ENCODE measurements at places on chromosomes 6 and 20.

GRCh38 chr20:48823960-48824498, 3.8 kb downstream of the PREX1 start:
- peak; percentile 84 for DNase-seq
- peak overlapping the region; percentile 98 for H3K27ac ChIP-seq
- H3K4me1 ChIP-seq, result peaks cover 67% of the 10 kb centered on the region
- H3K4me3 ChIP-seq, result peak overlapping the region; percentile 85

- no peaks in the 10 kb centered on the region for H3K36me3 ChIP-seq
- no peak overlapping the region for H3K4me3 ChIP-seq
- no peak for DNase-seq
- no peak overlapping the region for H3K27ac ChIP-seq
- no peaks in the 10 kb centered on the region for H3K27me3 ChIP-seq
Observed at GRCh38 chr6:89133981-89134380, 11.9 kb upstream of the PM20D2 start.

- no peak for DNase-seq
- no peak overlapping the region for H3K4me3 ChIP-seq
- peaks cover 8% of the 10 kb centered on the region for H3K27me3 ChIP-seq
- H3K27ac ChIP-seq, result no peak overlapping the region
Observed at GRCh38 chr20:10077886-10078285, 43.1 kb downstream of the ANKEF1 start.

DNA sequence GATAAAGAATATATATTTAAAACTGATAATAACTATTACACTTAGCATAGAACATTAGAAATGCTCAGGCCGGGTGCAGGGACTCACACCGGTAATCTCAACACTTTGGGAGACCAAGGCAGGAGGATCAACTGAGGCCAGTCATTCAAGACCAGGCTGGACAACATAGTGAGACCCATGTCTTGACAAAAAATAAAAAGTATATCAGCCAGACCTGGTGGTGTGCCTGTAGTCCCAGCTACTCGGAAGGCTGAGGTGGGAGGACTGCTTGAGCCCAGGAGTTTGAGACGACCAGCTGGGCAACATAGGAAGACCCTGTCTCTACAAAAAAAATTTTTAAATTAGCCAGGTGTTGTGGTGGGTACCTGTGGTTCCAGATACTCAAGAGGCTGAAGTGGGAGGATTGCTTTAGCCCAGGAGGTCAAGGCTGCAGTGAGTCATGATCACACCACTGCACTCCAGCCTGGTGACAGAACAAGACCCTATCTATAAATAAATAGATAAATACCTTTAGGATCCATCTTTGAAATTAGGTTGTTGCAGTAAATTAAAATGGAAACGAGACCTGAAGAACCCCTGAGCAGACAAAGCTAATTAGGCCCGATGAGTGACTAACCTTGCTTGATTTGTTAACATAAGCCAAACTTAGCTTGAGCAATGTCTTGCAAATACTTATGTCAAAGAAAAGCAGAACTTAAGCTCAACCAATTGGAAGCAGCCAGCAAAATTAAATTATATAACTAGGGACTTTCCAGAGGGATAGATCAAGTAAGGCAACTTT, 75.8 kb upstream of the E2F3 start:
- no peaks in the 10 kb centered on the region for H3K4me1 ChIP-seq
- no peak overlapping the region for H3K27ac ChIP-seq
- no peak overlapping the region for H3K4me3 ChIP-seq
- DNase-seq, result no peak

GRCh38 chr6:34468378-34468892, 2.6 kb downstream of the PACSIN1 start:
- no peak for DNase-seq
- no peak overlapping the region for H3K27ac ChIP-seq
- no peaks in the 10 kb centered on the region for H3K36me3 ChIP-seq
- H3K27me3 ChIP-seq, result peaks cover 16% of the 10 kb centered on the region

- peaks cover 11% of the 10 kb centered on the region for H3K4me1 ChIP-seq
- H3K4me3 ChIP-seq, result no peak overlapping the region
- DNase-seq, result no peak
- H3K27ac ChIP-seq, result no peak overlapping the region
- H3K27me3 ChIP-seq, result peaks cover 21% of the 10 kb centered on the region
Observed at GRCh38 chr6:6497976-6498375, 90.5 kb upstream of the LY86 start.

DNA sequence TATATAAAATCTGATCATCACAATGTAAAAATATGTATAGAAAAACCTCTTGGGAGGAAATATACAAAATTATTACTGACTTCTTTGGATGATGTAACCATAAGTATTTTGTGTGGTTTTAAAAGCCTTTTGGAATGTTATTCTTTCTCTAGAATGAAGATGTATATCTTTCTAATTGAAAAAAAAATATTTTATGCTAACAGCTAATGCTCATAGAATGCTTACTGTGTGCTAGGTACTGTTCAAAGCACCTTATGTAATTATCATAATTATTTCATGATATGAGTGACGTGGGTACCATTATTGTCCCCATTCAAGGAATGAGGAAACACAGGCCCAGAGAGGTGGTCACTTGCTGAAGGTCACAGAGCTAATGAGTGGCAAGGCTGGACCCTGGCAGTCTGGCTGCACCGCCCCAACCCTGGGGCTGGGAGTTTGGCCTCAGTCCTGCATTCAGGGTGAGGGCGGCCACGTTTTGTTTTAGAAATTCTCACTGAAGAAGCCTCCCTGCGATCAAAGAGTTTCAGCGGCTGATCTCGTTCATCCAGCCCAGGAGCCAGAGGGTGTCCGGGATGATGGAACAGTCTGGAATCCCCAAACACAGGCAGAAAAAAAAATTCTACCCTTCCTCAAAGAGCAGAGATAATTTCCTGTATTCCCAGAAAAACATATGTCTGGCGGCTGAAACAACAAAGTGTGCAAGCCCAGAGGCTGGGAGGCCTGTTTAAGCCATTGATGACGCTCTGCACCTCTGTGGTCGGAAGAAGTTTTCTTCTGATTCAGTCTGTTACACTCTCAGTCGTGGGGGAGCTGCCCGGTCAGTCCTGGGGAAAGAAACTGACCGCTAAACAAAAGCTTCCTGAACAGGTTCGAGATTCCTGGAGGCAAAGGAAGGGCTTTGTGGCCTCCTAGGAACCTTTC, 37.3 kb downstream of the TFEB start:
- peaks cover 33% of the 10 kb centered on the region for H3K4me1 ChIP-seq
- H3K27ac ChIP-seq, result peak overlapping the region; percentile 58
- DNase-seq, result no peak

DNA sequence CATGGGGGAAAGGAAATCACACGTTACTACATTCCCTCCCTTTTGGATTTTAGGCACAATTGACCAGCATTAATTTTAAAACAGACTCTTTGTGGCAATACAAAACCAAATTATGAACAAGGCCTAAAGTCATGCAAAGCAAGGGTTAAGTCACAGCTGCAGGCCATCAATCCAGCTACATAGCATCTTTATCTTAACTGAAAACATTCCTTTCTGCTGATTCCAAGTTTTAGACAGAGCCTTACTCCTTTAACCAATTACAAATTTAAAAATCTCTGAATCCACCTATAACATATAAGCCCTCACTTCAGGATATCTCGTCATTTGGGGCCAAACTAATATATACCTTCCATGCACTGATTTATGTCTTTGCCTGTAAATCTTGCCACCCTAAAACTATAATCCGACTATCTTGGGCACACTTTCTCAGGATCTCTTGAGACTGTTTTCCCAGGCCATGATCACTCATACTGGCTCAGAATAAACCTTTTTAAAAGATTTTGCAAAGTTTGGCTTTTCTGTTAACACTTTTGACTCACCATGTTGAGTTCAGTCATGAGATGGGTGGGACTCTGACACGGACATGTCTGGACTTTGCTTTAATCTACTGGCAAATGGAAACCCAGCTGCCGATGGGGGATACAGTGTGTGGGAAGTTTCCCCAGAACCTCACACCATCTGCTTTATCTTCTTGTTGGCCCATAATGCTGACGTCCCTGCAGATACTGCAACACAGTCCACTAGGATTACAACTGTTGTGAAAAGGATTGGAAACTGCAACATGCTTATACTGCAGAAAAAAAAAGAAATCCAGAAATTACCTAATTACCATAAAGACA, 757.0 kb downstream of the PTPRT start:
- no peak for DNase-seq
- no peak overlapping the region for H3K27ac ChIP-seq
- H3K4me3 ChIP-seq, result no peak overlapping the region

GRCh38 chr6:157779705-157780604, 43.1 kb upstream of the SNX9 start:
- peaks cover 22% of the 10 kb centered on the region for H3K27me3 ChIP-seq
- H3K36me3 ChIP-seq, result no peaks in the 10 kb centered on the region
- H3K4me3 ChIP-seq, result no peak overlapping the region
- no peak overlapping the region for H3K27ac ChIP-seq
- no peaks in the 10 kb centered on the region for H3K4me1 ChIP-seq

DNA sequence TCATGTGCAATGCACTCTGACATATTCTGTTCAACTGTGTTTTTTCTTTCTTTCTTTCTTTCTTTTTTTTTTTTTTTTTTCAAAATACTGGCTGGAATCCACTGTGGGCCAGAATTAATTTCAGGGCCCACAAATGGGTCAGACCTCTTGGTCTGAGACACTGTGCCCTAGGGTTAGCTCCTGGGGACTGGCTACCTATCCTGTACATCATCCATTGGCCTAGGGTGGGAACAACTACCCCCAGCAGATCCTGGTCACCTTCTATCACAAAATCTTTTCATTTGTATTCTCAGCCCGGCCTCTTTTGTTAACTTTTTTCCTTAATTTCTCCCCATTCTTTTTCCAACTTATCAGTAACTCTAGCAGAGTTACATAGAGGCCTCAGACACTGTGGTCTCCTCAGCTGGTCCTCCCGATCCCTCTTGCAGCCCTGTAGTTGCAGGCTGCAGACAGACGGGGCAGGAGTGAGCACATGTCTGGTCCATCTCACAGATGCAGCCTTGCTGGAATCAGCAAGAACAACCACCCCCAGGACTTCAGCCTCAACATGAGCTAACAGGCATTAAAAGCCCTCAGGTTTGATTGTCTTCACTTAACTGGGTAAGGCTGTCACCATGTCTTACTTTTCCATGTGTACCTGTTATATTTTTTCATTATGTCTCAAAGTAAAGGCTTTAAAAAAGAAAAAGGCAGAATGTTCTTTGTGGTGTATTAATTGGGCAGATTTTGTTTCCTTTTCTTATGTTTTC, 41.3 kb downstream of the TXLNB start:
- peak; percentile 65 for DNase-seq
- H3K36me3 ChIP-seq, result no peaks in the 10 kb centered on the region
- peak overlapping the region; percentile 69 for H3K27ac ChIP-seq
- peak overlapping the region; percentile 66 for H3K4me3 ChIP-seq
- H3K27me3 ChIP-seq, result no peaks in the 10 kb centered on the region

GRCh38 chr6:48977573-48977972, 485.5 kb downstream of the MMUT start:
- no peaks in the 10 kb centered on the region for H3K4me1 ChIP-seq
- H3K27ac ChIP-seq, result no peak overlapping the region
- no peak for DNase-seq
- H3K27me3 ChIP-seq, result no peaks in the 10 kb centered on the region

Measured in natural killer cell treated with Interleukin-12 subunit alpha and Interleukin-12 subunit beta and Interleukin-15 and Interleukin-18, amount 100 ng/mL, for 72 hours (primary cell).